ENCODE measurements at places on chromosomes 3 and 15. TPM values are rescaled to one million over a fixed set of nuclear protein-coding genes. Genes with fewer than 3 reads are reported as not detected.

The GUCA1C gene
- not detected for total RNA-seq

The VWA5B2 gene
- 16.5 TPM for total RNA-seq

The NEK10 gene
- total RNA-seq, result not detected

DNA sequence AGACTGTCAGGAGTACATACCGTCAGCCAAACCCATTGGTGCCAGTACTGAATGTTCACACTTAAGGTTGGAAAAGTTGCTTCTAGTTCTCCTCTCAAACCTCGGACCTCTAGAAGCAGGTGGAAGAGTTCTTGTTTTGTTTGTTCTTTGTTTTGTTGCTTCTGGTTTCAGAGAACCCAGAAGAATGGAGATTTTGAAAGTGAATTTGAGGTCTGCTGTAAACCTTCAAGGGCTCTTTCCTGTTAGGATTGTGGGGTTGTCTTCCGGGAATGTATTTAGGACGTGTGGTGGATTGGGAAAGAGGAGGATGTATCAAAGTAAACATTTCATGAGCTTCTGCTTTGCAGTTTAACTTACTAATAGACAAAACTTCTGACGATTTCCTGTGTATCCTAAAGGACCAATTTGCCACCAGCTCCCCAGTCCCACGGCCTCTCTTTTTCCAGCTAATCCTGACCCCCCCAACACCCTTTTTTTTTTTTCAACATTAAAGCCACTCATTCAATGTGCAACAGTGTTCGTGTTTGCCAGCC is 50.3 kb downstream of the FILIP1L start:
- no peak for DNase-seq
- no peaks in the 10 kb centered on the region for H3K36me3 ChIP-seq
- no peak overlapping the region for H3K4me3 ChIP-seq
- no peaks in the 10 kb centered on the region for H3K27me3 ChIP-seq
- H3K4me1 ChIP-seq, result peaks cover 2% of the 10 kb centered on the region
- no peak overlapping the region for H3K27ac ChIP-seq

DNA sequence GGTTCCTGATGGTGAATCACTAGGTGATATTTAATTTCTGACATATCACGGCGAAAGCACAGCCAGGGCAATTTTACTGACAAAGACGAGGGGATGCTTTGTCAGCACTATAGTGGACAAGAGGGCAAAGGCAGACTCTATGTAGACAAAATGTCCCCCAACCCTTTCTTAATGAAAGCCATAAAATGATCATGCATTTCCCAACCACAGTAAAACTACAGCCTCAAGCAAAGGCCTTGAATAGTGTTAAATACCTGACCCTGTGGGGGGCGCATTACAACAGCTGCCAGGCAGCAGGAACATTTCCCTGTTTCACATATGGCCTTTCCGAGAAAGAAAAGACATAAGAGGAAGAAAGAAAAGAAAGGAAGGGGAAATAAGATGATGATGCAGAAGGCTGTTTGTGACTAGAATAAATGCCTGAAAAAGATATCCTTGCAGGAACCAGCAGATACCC is 49.5 kb downstream of the GLDN start:
- no peaks in the 10 kb centered on the region for H3K4me1 ChIP-seq
- no peak overlapping the region for H3K4me3 ChIP-seq
- DNase-seq, result no peak
- H3K36me3 ChIP-seq, result no peaks in the 10 kb centered on the region
- no peak overlapping the region for H3K27ac ChIP-seq

DNA sequence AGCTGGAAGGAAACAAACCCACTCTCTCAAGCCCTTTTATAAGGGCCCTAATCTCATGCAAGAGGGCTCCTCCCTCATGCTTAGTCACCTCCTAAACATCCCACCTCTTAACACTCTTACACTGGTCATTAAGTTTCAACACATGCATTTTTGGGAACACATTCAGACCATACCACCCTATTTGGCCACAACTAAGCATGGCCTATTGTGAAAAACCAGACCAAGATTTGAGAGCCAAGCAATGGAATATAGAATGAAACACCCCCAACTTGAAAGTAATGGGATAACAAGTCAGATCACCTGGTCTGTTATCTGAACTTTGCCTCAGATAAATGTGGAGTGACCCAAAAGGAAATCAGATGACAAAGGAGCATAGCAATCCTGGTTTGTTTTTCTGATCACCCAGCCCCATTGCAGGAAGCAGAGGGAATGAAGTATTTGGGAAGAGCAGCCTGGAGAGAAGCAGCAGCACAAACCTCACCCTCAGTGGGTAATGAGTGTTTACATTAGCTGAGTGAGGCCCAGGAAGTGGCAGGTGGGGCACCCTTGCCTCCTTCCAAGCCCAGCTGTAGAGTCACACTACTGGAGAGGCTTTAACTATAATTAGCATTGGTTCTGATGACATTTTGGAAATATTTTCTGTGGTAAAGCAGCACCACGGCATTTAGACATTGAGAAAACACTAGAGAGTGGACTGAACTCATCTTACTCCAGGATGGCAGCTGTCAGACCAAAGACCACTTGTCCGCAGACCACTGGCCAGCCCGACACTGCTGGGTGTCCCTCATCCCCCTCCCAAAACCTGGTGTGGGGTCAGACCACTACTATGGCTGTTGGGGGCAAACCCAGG is 48.8 kb upstream of the PRTG start:
- no peak overlapping the region for H3K27ac ChIP-seq
- no peak overlapping the region for H3K4me3 ChIP-seq
- H3K4me1 ChIP-seq, result no peaks in the 10 kb centered on the region
- H3K36me3 ChIP-seq, result no peaks in the 10 kb centered on the region
- no peaks in the 10 kb centered on the region for H3K27me3 ChIP-seq

GRCh38 chr15:68204776-68205557 is at the start of gene CALML4:
TSS of gene CALML4 (minus strand) at chr15:68205332. CDS start at chr15:68205247, 85 bp downstream.
- H3K27ac ChIP-seq, result peak within 1 kb of the TSS; percentile 72
- no peaks in the 10 kb centered on the region for H3K27me3 ChIP-seq

GRCh38 chr3:100289339-100289738 is 28.5 kb downstream of the TBC1D23 start:
- no peaks in the 10 kb centered on the region for H3K4me1 ChIP-seq
- no peak overlapping the region for H3K27ac ChIP-seq
- H3K27me3 ChIP-seq, result no peaks in the 10 kb centered on the region
- peaks cover 89% of the 10 kb centered on the region for H3K36me3 ChIP-seq
- peak; percentile 16 for DNase-seq

DNA sequence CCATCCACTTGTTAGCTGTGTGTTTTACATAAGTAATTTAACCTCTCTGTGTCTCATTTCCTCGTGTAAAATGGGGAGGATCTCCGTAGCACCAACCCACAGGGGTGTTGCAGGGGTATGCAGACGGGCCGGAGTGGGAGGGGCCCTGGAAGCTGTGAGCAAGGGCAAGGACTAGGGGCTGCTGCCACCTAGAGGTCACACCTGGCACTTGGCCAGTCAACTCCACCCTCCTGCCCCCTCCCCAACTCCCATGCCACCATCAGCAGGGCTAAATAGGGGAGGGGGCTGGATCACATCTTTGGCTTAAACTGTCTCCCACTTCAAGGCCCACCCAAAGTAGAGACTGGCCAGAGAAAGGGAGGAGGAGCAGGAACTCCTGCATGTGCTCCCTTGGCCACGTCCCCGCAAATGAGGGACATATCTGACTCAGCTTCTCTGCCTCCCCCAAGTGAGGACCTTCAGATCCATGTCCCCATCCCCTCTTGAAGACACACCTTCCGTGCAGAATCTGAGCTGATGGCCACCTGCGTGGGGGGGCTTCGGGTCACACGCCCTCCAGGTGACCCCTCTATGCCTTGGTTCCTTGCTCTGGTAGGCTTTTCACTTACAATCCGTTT is 2.6 kb downstream of the CCDC9B start:
- H3K4me3 ChIP-seq, result peak overlapping the region; percentile 18
- H3K36me3 ChIP-seq, result peaks cover 27% of the 10 kb centered on the region
- no peak overlapping the region for H3K27ac ChIP-seq

DNA sequence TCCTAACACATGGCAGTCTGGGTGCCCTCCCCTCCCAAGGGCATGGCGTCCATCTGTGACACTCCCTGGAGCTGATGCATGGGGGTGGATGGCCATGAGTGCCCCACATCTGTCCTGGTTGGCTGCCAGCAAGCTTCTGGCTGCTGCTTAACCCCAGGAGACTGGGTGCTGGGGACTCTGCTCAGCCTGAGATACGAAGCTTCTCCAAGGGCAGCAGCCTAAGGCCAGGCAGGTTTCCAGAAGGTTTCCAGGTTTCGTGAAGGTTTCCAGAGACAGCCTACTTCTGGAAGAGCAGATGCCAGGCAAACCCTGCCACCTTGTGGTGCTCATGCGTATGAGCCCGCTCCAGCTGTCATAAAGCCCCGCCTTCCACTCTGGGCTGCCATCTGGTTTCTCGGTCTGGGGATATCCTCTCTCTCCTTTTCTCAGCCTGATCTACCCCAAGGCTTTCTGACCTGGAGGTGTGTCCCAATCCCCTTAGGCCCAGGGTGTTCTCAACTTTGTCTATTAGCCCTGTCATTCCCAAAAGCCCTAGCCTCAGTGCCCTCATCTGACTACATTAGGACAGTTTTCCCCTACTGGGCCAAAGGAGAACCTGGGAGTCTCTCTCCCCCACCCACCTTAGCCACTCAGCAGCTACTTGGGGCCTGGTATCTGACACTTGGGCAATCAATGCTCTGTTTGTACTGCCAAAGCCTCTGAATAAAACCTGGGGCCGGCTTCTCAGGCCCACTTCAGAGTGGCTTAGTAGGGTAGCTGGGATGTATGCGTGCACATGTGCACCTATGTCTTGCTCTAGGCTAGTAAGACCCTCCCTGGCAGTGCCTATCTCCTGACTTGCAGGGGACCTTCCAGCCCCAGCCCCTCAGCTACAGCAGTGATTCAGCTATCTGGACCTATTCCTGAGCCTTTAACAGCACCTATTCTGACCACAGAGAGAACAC is 12.0 kb downstream of the MRPL46 start:
- H3K4me1 ChIP-seq, result peaks cover 22% of the 10 kb centered on the region
- peak overlapping the region; percentile 20 for H3K27ac ChIP-seq
- H3K4me3 ChIP-seq, result no peak overlapping the region
- peaks cover 38% of the 10 kb centered on the region for H3K36me3 ChIP-seq

- DNase-seq, result no peak
- no peak overlapping the region for H3K4me3 ChIP-seq
- no peaks in the 10 kb centered on the region for H3K27me3 ChIP-seq
- peaks cover 43% of the 10 kb centered on the region for H3K4me1 ChIP-seq
- peaks cover 14% of the 10 kb centered on the region for H3K36me3 ChIP-seq
Measured at GRCh38 chr15:85649372-85649771, 145.4 kb downstream of the KLHL25 start.

DNA sequence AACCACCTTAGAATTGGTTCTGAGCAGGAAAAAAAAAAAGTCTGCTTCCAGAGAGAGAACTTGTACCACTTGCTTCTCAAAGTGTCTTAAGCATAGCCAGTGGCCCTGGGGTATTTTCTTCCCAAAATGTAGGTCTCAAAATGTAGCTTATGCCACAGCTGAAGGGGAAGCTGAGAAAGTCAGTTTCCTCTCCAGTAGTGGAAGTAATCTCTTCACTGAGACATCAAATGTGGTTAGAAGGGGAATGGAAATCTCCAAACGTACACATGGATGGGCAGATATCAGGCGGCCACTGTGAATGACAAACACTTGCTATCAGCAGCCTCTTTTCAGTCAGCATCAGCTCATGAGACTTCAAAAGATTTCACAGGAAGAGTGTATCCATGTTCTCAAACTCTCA is 841.2 kb downstream of the TUSC7 start:
- no peaks in the 10 kb centered on the region for H3K4me1 ChIP-seq
- no peak overlapping the region for H3K4me3 ChIP-seq
- DNase-seq, result no peak
- H3K27me3 ChIP-seq, result no peaks in the 10 kb centered on the region

GRCh38 chr3:191133359-191133758 is 65.7 kb upstream of the OSTN start:
- no peak overlapping the region for H3K4me3 ChIP-seq
- H3K36me3 ChIP-seq, result no peaks in the 10 kb centered on the region
- H3K27me3 ChIP-seq, result no peaks in the 10 kb centered on the region
- DNase-seq, result no peak
- H3K4me1 ChIP-seq, result no peaks in the 10 kb centered on the region
- H3K27ac ChIP-seq, result no peak overlapping the region

DNA sequence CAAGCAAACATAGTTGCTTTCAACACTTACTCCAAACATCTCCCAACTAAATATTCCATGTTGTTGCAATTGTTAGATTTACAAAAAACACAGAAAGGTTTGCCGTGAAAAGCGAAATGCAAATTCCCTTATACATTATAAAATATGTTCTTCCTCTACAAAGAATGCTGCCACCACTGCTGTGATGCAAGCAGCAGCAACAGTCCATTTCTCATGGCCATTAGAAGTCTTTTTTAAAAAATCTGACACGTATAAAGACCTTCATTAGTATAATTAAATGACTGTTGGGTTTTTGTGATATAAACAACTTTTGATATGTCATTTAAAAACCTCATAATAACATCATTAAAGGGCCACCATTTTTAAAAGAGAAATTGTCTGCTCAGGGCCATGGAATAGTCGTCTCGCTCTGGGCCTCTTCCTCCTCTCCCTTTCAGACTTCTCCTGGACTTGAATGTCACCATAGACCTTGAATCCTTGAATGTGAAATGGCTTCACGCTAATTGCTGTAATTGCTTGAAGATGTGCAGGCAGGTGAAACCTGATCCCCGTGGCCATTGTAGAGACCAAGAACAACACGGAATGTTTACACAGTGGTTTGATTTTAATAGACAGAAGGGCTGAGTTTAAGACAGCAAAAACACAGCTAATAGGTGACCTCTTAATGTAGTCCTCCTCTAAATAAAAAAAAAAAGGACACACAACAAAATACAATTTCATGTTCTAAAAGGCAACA is 450.4 kb downstream of the FOXP1 start:
- peak overlapping the region; percentile 92 for H3K27ac ChIP-seq
- DNase-seq, result no peak
- peaks cover 78% of the 10 kb centered on the region for H3K4me1 ChIP-seq
- no peaks in the 10 kb centered on the region for H3K27me3 ChIP-seq

GRCh38 chr3:41690766-41691563 is 270.9 kb downstream of the ULK4 start:
- no peaks in the 10 kb centered on the region for H3K4me1 ChIP-seq
- no peaks in the 10 kb centered on the region for H3K27me3 ChIP-seq
- peak; percentile 81 for DNase-seq
- no peak overlapping the region for H3K4me3 ChIP-seq
- H3K36me3 ChIP-seq, result no peaks in the 10 kb centered on the region

GRCh38 chr15:37394402-37395099 is 294.2 kb upstream of the MEIS2 start:
- H3K4me3 ChIP-seq, result no peak overlapping the region
- no peak for DNase-seq
- no peaks in the 10 kb centered on the region for H3K27me3 ChIP-seq
- H3K4me1 ChIP-seq, result no peaks in the 10 kb centered on the region

DNA sequence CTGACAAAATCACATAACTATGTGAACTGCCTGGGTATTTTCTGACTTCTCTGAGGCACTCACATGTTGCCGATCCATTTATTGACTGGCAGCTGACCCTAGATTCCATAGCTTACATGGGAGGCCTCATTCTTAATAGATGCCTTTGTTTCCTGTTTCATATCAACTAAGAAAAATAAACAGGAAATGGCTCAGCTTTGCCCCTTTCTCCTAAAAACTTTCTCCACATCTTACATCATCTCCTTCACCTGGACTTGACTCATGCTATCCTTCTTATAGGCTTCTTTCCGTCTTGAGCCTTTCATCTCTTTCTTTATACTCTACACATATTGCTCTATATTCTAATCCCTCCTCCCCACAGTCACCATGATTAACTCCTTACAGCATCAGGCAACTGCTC is 38.0 kb downstream of the TXNRD3 start:
- H3K36me3 ChIP-seq, result no peaks in the 10 kb centered on the region
- H3K4me3 ChIP-seq, result no peak overlapping the region
- H3K27me3 ChIP-seq, result no peaks in the 10 kb centered on the region
- H3K27ac ChIP-seq, result no peak overlapping the region
- H3K4me1 ChIP-seq, result no peaks in the 10 kb centered on the region
